ENCODE measurements at places on chromosomes 16 and 17.

GRCh38 chr16:11796227-11797165 is 562 bp downstream of the ZC3H7A start:
- DNase-seq = no peak

DNA sequence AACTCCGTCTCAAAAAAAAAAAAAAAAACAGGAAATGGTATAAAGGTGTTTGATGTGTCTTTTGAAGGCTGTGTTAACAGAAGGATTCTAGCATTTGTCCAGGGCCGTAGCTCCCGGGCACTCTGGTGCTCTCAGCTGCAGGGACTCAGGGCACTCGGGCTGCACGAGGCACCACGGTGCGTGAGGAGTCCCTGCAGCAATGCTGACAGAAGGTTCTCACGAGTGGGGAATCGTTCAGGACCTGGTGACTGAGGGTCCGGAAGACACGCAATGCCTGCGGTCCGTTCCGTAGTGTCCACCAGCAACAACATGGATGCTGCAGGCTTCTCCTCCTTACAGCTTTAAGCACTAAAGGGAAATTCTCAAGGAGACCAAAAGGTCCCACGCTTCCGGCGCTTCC is 12.6 kb upstream of the FAAP100 start:
- DNase-seq = no peak

- no peak for DNase-seq
Measured at GRCh38 chr17:7431231-7431630, 2.6 kb downstream of the SPEM3 start.

GRCh38 chr17:27609611-27610303 is 21.2 kb upstream of the LGALS9 start:
- DNase-seq = peak; percentile 23

- no peak for DNase-seq
Measured at GRCh38 chr17:81267390-81268067, 27.6 kb downstream of the SLC38A10 start.

GRCh38 chr16:58498341-58499091 is 1.4 kb upstream of the NDRG4 start:
- DNase-seq = no peak

- DNase-seq = no peak
Measured at GRCh38 chr17:57940653-57941329, 14.4 kb downstream of the CUEDC1 start.

- no peak for DNase-seq
Measured at GRCh38 chr17:19664821-19665181, 16.2 kb downstream of the ALDH3A2 start.

DNA sequence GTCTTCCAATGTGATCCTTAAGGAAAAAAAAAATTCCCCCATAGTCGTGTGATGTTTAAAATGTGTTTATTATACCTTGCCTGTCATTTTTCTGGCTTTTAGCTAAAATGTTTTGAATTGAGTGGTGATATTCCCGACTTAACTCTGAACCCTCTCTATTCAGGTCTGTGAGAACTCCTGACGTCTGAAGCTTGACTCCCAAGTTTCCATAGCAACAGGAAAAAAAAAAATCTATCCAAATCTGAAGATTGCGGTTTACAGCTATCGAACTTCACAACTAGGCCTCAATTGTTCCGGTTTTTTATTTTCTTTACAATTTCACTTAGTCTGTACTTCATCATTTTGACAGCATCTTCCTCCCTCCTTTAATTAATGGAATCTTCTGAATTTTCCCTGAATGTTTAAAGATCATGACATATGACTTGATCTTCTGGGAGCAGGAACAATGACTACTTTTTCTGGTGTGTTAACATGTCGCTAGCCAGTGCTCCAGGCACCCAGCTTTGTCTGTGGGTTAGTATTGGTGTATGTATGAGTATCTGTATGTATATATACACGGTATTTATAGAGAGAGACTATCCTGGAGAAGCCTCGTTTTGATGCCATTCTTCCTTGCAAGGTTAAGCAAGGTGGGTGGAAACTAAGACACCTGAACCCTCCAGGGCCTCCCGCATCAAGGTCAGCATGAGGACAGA is 12.8 kb upstream of the HSBP1 start:
- no peak for DNase-seq

DNA sequence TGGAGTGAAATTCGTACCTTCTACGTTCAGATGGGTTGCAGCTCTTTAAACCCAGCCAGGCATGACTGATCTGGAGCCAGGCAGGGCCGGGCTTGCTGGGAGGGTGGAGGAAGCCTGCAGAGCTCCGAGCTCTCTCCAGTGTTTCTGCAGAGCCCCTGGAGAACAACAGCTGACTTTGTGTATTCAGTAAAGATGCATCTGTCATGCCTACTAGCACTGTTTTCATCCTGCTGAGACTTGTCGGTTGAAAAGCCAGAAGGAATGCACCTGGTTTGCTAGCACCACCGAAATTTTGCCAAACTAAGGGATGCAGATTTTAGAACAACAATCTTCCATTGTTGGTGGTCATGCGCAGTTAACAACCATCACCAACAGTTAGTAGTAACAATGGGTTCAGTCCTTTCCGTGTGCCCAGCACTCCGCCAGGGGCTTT is 22.4 kb upstream of the SCNN1B start:
- peak; percentile 29 for DNase-seq

DNA sequence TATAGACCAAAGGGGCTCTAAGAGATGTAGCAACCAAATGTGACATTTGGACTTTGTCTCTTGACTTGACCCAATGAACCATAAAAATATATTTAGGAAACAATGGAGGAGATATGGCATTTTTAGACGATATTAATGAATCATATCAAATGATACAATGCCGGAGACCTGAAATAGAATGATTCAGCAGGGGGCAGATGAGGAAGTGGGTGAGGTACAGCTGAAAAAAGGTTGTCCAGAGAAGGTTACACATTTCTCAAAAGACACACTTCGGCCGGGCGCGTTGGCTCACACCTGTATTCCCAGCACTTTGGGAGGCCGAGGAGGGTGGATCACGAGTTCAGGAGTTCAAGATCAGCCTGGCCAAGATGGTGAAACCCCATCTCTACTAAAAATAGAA is 16.5 kb upstream of the SNN start:
- no peak for DNase-seq

DNA sequence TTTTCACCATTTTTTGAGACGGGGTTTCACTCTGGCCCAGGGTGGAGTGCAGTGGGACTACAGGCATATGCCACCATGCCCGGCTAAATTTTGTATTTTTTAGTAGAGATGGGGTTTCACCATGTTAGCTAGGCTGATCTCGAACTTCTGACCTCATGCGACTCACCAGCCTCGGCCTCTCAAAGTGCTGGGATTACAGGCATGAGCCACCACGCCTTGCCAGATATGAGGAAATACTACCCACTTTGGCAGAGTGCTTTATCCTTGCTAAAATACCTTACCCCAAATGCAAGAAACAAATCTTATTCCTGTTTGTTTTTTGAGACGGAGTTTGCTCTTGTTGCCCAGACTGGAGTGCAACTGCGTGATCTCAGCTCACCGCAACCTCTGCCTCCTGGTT is 62.9 kb upstream of the MGAT5B start:
- DNase-seq = no peak

GRCh38 chr17:35764123-35764991 is 3.7 kb downstream of the C17orf50 start:
- DNase-seq = peak; percentile 76

DNA sequence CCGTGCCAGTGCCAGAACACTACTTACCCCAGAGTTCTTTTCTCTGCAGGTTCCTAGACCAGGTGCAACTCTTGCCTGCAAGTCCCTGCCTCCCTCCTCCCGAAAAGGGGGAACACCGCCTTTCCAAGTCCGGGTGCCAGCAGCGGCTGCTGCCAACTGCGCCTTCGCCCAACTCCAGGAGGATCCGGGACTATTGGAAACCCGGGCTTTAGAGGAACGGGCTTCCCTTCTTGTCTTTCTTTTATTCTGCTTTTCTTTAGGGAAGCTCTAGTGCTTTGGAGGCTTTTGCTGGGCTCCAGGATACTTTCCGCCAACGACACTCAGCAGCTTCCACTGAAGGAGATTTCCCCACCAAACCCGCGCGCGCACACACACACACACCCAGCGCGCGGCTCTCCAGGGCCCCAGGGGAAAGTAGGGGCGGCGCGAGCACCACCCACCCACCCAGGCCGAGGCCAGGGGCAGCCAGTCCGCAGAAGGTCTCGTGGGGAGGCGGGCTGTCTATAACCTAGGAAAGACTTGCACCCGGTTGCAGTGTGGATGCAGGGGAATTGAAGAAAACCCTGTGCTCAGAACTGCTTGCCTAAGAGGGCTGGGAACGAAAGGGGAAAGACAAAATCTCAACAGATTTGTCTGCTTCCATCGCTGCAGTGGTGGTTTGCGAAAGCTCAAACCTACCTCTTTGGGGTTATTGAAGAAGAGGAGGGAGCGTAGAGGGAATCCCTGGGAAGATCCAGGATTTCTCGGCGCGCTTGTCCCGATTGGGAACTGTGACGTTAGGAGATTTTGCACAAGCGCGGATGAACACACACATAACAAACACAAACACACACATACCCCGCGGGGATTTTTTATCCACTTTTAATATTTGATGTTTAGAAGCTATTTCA is 977 bp upstream of the CA10 start:
- no peak for DNase-seq

GRCh38 chr16:50496990-50497389 is 51.2 kb upstream of the NKD1 start:
- no peak for DNase-seq

DNA sequence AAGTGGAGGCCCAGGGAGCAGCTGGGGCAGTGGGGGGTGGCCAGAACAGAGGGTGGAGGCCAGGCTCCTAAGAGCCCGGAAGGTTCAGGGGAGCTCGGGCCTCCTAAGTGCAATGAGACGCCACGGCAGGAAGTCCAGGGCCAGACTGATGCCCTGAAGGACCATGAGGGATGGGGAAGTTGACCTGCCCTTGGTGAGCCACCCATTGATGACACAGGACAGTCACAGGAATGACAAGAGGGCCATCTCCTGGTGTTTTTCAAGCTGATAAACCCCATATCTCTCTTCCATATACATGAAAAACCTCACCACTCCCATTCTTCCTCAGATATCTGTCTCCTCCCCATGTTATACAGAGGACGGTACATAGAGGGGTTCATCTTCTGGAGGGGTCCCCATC is 5.8 kb upstream of the MRPL58 start:
- no peak for DNase-seq

- no peak for DNase-seq
Measured at GRCh38 chr17:78226055-78226758, 5.2 kb upstream of the TMEM235 start.

DNA sequence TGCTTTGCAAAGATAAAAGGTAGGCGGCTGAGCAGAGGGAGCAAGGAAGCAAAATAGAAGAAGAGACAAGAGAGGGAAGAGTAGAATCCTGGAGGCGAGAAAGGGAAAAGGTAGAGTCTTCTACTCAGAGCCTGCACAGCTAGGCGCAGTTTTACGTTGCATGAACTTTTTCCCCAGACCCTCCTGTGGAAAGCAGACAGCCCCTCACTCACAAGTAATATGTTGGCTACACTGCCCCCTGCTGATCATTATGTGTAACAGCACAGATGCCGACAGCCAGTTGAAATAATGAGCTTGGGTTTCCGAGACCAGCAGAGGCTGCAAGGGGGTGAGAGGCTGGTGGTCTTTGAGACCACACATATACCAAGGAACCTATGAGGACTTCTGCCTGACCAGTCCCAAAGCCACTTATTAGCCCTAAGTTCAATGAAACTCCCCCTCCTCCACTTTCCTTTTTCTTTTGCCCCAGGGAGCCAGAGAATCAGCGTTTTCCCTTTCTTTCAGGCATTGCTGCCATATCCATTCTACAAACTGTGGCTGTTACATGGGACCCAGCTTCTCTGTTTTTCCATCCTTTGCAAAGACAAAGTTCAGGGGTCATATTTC is 22.5 kb upstream of the CMTR2 start:
- DNase-seq = peak; percentile 9

GRCh38 chr16:11111150-11111549 is 144.9 kb downstream of the SOCS1 start:
- no peak for DNase-seq

DNA sequence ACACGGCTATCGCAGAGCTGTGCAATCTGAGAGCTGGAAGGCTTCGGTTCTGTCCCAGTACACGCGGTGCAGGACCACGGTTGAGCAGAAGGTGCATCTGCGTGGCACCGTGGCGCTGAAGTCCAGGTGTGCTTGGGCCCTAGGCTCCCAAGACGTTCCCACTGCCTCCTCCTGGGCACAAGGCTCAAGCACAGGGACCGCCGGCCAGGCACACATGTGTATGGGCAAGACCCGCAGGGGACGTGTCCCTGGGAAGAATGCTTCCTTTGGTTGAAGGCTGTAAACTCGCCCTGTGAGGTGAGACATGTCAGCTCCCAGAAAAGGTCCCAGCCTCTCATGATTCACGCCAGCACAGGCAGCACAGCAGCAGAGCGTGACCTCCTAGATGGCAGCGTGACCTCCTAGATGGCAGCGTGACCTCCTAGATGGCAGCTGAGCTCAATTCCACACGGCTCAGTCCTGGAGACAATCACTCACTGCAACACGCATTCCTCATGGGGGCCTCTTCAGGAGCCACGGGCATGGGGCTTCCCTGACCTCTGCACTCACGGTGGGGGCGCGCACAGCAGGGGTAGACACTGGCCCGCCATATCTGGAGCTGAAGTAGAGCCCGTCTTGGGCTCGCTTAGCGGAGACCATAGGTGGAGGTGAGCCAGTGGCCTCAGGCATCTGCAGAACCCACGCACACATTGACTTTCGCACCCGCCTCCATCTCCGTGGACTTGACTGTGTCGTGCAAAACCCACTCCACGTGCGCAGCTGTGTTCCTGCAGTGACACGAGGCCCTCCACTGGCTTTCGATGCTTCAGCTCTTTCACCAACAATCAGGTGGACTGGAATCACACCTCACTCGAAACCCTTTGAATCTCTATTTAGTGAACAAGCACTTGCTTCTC is 85.0 kb upstream of the CHMP6 start:
- no peak for DNase-seq

DNA sequence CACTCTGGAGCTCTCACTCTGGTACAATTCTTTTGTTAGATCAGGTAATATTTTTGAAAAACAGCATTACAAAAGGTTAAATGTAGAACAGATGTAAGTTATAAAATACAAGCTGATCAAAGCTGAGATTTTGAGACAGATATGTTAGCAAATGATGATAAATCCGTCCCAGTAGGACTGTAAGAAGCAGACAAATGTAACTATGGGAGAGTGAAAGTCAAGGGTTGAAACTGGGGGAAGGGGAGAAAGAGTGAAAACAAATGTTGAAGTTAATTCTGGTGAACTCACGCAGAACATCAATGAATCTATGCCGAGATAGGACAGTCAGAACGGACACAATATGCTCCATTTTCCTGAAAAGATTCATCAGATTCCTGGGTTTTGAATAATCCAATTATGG is 298.9 kb upstream of the IRX5 start:
- DNase-seq = no peak

Measured in COLO829 (cell line).